ENCODE measurements at places on chromosomes 3 and 15.
A peak's percentile ranks its signal among the peaks of the same experiment; 100 is the strongest.

DNA sequence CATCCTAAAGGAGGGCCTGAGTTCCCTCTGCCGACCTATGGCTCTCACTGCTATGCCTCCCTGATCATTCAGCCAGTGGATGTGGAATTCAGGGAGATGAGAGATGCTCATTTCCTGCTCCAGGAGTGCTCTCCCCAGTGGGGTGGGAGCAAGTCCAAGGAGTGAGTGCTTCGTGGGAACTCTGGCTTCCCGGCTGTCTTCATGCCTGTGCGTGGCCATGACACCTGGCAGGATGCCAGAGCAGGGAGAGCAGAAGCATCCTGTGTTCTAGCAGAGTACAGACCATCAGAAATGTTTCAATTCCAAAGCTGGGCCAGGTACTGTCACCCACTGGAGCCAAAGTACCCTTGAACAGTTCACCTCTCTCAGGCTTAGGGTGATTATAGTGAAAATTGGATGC lies 45.1 kb downstream of the APH1B start:
- DNase-seq, result no peak

- DNase-seq, result no peak
These were observed 64.0 kb downstream of the SYNM start for GRCh38 chr15:99168601-99169580.

DNA sequence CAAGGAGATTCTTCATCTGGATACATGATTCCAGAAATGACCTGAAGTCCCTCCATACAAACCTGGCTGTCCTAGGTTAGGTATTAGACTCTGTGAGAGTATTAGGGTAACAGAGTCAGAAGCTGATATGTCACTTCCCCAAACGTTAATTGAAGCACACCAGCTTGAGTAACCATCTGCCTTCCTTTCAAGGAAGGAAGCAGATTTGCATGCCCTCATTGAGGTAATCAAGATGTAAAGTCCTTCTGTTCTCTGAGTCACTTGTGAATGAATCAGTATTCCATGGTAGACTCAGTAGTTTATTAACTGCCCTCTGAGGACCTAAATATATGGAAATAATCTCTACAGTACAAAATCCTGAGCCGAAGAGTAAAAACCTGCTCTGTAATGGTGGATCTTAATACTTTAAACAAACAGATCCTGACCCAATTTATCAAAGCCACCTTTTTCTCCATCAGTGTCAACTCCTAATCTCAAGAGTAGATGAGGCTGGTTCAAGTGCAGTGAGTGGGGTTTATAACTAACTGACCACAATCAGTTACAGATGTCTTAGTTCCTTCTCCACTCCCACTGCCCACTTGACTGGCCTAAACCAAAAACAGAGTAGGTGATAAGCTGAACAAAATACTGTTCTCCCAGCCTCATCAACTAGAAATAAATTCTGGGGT lies 246.2 kb upstream of the CHRM5 start:
- peak; percentile 63 for DNase-seq

DNA sequence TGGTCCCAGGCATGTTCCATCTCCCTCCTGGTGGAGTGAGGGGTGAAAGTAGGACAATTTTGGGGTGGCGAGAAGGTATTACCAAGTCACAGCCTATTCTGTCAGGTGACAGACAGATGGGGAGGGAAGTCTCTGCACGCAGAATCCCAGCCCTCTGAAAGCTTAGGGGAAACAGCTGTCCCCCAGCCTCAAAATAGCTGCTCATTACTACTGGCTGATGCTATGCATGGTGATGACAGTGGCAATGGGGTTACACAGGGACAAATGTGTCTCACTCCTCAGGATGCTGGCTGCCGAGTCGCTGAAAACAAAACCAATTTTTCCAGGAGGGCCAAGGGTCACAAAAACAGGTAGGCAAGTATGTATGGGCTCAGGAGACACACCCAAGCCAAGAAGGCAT lies 68.8 kb upstream of the OXTR start:
- no peak for DNase-seq

DNA sequence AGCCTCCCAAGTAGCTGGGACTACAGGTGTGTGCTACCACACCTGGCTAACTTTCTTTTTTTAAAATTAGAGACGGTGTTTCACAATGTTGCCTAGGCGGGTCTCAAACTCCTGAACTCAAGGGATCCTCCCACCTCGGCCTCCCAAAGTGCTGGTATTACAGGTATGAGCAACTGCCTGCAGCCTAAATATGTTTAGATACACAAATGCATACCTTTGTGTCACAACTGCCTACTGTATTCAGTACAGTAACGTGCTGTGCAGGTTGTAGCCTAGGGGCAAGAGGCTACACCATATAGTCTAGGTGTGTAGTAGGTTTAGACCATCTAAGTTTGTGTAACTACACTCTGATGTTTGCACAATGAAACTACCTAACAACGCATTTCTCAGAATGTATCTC lies 9.5 kb upstream of the PAK6 start:
- DNase-seq, result no peak

- peak; percentile 60 for DNase-seq
These were observed 132.8 kb upstream of the SLC24A5 start for GRCh38 chr15:47987908-47988532.

DNA sequence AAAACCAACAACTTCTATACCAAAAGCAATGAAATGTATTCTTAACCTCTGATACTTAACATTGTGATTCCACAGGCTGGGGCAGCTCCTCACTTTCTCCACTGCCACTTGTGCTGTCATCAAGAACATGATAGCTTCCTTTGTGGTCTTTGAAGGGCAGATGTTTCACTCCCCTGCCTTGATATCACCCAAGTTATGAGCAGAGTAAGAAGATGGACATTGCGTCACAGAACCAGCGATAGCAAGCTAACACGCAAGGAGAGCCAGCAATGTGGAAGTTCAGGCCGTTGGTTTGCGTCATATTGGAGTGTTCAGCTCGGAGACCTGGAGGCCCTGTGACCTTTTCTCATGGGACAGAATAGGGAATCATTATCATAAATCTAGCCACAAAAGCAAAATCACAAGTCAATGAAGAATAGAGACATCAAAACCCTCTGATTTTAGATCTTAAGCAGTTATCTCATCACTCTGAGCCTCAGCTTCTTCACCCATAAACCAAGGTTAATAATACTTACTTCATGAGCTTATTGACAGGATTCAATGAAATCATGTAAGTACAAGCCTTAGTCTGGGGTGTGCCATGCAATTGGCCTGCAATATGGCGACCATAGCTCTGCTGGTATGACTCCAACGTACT lies 183.8 kb upstream of the THBS1 start:
- DNase-seq, result no peak
